ENCODE measurements at places on chromosomes 7 and 10. TPM values are rescaled to one million over a fixed set of nuclear protein-coding genes. Genes with fewer than 3 reads are reported as not detected.

HGF gene
- total RNA-seq: 30.3 TPM

UNCX gene
- total RNA-seq: not detected

CARD11 gene
- total RNA-seq: 0.84 TPM

OR9A4 gene
- not detected for total RNA-seq

KIAA1549 gene
- 1.0 TPM for total RNA-seq

CHCHD2 gene
- 824 TPM for total RNA-seq

TEX36 gene
- not detected for total RNA-seq

FXYD4 gene
- total RNA-seq: not detected

OR2A1 gene
- total RNA-seq: under 0.01 TPM

All from bronchus fibroblast of lung (primary cell).